ENCODE measurements at places on chromosomes 12 and 14.

DNA sequence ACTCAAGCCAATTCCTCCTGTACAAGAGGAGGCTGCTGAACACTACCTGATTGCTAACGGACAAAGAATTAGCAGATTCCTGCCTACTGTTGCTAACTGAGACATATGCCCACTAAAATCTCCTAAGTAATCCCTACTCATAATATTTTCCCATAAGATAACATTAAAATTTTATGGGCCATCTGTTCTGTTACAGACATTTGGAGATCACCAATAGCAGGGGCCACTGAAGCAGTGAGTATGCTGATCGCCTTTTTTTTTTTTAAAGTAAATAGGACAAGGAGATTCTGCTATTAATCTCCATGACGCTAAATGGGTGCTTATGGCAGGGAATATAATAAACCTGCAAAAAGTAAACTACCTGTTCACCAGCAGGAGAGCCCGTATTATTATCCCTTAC lies 292.9 kb downstream of the MED13L start:
- no peak for DNase-seq

GRCh38 chr12:12786706-12787601 lies 1.5 kb downstream of the APOLD1 start:
- peak; percentile 71 for DNase-seq

- no peak for DNase-seq
Measured at GRCh38 chr12:7433276-7433822, 10.6 kb downstream of the CD163L1 start.

- no peak for DNase-seq
Measured at GRCh38 chr12:5439788-5440300, 7.9 kb downstream of the NTF3 start.

DNA sequence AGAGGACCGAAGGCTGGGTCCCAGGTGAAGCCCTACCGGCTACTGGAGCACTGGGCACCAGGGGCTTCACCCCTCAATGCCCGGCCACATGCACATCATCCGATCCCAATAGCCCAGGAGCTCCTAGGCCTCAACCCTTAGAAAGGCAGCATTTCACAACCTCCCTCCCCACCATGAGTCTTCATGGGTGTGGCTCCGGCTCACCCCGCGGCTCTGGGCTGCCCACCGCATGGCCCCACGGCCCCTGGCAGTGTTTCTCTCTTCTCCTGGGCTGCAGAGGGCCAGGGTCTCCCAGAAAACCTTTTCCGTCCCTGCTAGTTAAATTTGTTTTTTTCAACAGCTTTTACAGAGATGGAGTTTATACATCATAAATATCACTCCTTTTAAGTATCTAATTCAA lies 28.6 kb upstream of the DLK1 start:
- DNase-seq: no peak

DNA sequence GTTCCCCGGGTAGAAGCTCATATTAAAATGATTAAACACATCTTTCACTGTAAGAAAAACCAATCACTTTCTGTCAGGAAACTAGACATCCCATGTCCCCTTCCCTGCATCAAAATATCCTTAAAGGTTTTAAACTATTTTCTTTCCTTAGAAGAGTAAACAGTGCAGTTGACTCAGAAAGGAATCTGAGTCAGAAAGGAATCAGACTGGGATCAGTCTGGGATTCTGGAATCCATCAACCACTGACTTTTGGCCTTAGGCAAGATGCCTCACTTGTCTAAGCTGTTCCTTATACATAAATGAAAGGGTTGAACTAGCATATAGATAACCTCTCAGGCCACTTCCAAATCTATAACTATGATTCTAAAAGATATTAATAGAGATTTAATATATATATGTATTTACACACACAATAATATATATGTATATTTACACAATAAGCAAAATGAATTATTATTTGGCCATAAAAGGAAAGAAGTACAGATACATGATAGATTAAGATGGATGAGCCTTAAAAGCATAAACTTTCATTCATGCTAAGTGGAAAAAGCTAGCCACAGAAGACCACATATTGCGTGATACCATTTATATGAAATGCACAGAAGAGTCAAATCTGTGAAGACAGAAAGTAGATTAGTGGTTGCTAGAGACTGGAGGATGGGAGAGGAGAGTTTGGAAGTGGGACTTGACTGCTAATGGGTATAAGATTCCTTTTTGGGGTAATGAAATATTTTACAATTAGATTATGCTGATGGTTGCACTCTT lies 114.4 kb downstream of the SLC38A1 start:
- no peak for DNase-seq
